ENCODE measurements at places on chromosomes 5 and 9.

DNA sequence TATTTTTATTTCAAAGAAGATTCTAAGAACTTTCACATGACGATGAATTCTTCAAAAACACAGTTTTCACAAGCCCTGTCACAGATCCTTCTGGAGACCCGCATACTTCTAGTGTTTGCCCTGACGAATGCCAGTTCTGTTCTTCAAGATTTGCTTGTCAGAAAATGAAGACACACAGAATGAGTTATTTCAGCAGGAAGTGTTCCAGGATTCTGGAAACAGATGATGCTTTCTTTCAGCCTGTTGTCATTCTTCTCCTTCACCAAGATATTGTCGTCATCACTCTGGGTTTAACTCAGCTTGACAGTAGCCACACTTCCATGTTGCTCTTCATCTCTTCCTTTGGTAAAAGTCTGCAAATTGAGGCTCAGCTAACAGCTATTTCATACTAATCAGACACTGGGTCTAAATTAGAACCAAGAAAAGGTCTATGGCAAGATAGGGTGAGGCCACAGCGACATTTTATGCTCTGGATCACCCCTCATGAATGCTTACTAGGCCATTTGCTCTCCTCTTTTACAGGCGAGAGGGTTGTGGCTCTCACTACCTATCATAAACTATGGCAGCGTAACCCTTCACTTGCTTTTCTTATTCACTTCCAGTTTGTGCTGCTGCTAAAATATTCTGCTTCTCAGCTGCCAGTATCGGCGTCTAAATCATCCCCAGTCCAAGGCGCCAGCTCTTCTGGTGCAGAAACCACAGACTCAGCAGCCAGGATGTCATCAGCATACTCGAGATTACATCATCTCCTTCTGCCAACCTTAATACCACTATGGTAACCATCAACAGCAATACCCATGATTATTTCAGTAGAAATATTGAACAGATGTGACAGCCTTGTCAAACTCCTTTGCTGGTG is 159.6 kb upstream of the TBCA start:
- peak; percentile 10 for DNase-seq

- DNase-seq = no peak
These were observed 91.5 kb downstream of the ANKRD33B start for GRCh38 chr5:10655161-10655971.

DNA sequence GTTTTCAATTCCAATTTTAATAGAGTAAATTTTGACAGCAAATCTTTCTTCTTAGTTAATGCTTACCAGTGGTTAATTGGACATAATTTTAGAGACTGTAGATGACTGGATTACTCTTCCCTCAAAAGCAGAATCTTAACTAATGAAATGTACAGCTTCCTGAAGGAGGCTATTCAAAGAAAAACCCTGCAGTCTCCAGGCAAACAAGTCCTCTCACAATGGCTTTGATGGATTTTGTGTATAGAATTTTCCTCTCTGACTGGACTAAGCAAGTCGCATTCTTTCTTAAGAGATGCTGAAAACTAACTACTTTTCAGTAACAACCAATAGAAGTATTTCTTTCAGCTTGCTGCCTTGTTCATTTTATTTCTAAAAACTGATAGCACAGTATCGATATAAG is 35.7 kb upstream of the TMED7 start:
- no peak for DNase-seq

DNA sequence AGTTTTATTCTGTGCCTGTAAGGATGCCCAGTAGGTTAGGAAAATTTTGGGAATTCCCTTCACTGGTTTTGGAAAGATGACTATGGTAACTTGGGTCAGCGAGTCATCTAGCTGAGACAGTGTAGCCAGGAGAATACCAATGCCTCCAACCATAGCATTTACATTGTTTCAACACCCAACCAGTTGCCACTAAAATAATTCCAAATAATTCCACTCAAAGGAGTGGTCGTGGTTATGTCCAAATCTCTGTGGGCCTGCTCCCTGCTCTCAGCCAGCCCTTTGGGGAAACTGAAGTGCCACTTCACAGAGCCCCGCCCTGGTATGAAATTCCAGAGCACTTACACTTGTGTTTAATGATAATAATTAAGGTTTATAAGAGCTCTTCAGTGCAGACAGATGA is 310.5 kb downstream of the PLK2 start:
- DNase-seq = peak; percentile 71

GRCh38 chr5:153752890-153753289 is 262.4 kb downstream of the GRIA1 start:
- no peak for DNase-seq

DNA sequence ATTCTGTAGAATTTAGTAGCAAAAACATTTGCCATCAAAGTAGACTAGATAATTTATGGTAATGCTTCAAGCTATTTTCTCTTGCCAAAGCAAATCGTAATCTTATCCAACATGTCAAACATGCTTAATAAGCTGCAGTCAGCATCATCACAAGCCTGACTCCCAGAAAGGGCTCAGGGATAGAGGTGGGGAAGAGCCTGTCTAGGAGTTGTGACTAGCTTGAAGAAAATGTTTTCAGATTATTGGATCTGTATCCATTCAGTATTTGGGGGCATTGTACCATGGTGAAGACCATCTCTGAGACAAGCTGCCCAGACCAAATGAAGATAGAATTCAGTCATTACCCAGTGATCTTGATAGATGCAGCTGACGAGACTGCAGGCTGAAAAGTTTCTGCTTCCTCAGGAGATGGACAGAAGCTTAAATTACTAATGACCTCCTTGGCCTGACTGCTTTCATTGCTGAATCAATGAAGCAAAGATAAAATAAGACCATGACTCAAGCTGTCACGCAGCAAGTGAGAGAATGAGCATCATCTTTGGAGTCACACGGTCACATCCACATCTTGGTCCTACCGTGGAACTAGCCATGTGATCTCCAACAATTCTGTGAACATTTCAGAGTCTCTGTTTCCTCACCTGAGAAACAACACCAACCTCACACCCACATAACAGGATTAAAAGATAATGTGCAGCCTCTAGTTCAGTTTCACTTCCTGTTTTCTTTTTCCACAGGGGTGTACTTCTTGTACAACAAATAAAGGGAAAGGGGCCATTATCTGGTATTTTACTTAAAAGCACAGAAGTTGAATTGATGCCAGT is 9.4 kb downstream of the ERAP2 start:
- DNase-seq = no peak

- DNase-seq = no peak
These were observed 258.7 kb downstream of the IRX1 start for GRCh38 chr5:3854188-3854821.

DNA sequence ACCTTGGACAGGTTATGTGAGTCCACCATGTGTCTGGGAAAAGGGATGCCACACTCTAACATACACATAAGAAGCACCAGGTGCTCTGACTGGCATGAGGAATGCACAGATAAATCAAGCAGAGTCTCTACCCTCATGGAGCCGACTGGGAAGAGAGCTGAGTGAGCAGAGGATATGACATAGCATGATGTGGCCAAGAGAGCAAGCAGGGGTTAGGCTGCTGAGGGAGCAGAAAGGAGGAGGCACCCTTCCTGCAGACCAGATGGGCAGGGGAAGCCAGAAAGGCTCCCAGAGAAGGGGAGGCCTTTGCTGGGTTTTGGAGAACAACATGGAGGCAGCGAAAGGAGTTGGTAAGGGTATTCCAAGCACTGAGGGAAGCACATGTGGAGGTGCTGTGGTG is 223.1 kb downstream of the GNA14 start:
- no peak for DNase-seq

DNA sequence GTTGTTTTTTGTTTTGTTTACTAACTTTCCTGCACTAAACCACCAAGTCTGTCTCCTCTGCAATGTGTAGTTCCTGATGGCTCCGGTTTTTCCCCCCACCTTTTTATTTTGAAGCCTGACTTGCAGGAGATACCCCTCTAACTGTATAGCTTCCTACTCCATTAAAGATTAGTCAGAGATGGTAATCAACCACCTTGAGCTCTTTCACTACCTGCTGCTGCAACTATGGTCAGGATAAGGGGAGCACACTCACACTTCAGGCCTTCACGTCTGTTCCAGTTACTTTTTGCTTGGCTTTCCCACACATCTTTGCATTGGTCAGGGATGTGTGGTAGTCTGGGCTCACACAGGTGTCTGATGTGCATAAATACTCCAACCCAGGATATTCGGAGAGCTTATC is 63.4 kb downstream of the NR6A1 start:
- DNase-seq = no peak

GRCh38 chr9:104991144-104991953 is 63.4 kb upstream of the ABCA1 start:
- DNase-seq = peak; percentile 59

GRCh38 chr9:79985264-79985663 is 413.5 kb downstream of the TLE4 start:
- no peak for DNase-seq

- no peak for DNase-seq
These were observed 316.1 kb downstream of the PSAT1 start for GRCh38 chr9:78613006-78613405.

- DNase-seq = no peak
These were observed 11.1 kb downstream of the NR5A1 start for GRCh38 chr9:124496075-124496449.

DNA sequence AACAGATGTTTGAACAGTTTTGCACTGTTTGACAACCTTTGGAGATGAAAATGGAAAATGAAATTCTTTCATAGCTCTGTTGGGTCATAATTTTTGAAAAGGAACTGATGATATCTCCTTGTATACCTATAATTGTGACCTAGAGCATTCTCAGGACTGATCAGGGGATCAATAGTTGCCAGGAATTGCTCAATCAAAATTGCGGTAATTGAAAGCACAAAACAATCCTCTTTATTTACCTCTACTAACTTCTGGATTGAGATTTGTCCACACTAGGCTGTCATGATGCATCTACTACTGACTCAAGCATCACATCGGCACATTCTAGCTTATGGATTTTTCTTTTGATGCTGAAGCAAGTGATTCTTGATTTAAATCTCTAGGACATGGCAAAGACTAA is 4.1 kb upstream of the CNTLN start:
- DNase-seq = no peak

GRCh38 chr9:89006996-89007967 is 16.0 kb downstream of the S1PR3 start:
- no peak for DNase-seq

DNA sequence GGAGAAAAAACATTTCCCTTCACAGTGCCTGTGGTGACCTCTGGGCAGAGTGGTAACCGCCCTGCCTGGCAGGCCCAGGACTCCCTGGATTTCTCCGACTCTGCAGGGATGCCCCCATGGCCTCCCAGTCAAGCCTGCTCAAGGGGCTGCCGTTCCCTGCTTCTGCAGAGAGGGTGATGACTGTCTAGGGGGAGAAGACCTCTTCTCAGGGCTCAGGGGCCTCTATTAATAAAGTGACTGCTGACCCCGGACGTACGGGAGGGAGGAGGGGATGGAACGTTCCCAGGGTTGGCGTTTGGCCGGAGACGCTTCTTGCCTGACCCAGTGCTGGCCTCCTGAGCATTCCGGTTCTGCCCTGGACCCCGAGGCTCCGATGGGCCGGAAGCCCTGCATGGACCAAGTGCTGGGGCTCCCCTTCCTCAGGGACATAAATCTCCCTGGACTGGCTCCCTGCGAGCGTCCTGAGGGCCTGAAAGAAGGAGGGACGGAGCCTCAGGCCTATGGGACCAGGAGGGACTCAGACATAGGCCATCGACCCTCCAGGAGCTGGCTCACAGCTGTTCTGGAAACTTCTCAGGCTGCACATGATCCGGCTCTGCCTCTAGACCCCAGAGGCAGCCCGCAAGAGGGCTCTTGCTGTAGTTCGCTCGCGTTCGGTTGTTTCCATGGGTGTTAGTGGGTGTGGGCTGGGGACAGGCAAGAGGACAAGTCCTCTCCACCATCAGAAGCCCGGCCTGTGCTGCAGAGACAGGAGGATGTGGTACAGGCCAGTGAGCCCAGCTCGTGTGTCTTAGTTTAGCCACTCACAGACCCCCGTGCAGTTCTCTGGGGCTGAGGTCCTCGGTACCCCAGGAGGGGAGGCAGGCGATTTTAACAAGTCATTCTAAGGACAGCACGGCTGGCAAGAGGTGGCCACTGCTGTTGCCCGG is 8.1 kb upstream of the RNU6ATAC start:
- DNase-seq = no peak

GRCh38 chr9:124248960-124249359 is 8.8 kb upstream of the NEK6 start:
- DNase-seq = no peak

- no peak for DNase-seq
These were observed 783.8 kb upstream of the EDIL3 start for GRCh38 chr5:85168474-85168873.

DNA sequence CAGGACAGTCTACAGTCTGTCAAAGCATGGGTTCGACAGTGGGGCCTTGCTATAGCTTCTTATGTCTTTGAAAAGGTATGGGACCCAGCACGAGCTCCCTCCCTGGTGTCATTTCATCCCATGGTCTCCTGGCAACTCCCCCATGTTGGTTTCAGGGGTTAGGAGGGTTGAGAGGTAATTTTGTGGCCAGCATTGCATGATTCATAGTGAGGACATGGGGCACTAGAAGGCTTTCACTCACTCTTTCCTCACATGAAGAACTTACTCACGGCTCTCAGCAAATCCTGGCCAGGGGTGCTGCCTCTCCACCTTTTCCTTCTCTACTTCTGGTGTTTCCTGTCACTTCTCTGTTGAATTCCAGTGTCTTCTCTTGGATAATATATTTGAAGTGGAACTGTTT is 134.7 kb upstream of the TNPO1 start:
- no peak for DNase-seq

GRCh38 chr5:159189310-159189709 is 20.0 kb downstream of the RNF145 start:
- DNase-seq = no peak

GRCh38 chr5:94175912-94176311 is 434.5 kb upstream of the POU5F2 start:
- no peak for DNase-seq

GRCh38 chr5:147918101-147918685 is 11.9 kb upstream of the C5orf46 start:
- no peak for DNase-seq

DNA sequence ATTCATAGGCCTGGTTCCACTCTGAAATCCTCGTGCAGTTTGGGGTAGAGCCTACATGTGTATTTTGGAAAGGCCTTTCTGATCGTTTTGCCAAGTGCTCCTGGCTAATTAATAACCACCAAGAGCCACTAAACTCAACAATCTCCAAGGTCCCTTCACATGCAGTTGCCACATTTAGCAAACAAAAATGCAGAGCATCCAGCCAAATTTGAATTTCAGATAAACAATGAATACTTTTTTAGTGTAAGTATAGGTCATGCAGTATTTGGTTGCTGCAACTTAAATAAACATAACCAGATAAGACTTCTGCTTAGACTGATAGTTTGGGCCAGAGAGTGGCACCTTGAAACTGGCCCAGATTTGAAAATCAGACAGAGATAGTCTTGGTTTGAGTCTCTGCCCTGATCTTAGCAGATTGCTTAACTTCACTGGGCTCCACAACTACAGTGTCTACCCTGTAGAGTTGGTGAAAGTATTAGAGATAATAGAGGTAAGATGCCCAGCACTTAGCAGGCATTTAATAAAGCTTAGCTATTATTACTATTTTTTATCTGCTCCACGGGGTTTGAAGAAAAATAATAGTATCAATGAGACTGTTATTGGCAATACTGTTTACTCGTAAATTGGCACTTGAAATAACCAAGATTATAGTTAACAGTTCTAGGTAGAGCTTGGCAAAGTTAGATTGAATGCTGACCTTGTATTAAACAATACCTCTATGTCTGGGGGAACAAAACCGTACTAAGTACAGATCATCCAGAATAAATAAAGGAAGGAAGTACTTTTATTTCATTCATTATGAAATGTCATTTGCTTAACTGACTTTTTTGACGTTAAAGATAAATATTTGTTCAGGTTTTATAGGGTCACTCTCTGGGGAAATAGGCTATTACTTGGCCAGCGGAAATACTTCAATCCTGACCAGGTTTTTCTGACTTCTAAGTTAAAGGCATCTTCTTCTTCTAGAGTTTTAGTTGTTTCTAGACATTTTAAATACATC is 274.8 kb downstream of the DOCK8 start:
- no peak for DNase-seq

All from GM04503 (cell line).